ENCODE measurements at places on chromosomes 7 and 10.

GRCh38 chr7:97039374-97040065 is 14.9 kb upstream of the DLX5 start:
- no peak for DNase-seq

GRCh38 chr10:26422977-26423376 is 15.2 kb upstream of the APBB1IP start:
- DNase-seq, result no peak

- DNase-seq, result no peak
Measured at GRCh38 chr7:27346531-27347275, 104.1 kb downstream of the EVX1 start.

- DNase-seq, result no peak
Measured at GRCh38 chr7:24981171-24981951, 1.4 kb upstream of the OSBPL3 start.

DNA sequence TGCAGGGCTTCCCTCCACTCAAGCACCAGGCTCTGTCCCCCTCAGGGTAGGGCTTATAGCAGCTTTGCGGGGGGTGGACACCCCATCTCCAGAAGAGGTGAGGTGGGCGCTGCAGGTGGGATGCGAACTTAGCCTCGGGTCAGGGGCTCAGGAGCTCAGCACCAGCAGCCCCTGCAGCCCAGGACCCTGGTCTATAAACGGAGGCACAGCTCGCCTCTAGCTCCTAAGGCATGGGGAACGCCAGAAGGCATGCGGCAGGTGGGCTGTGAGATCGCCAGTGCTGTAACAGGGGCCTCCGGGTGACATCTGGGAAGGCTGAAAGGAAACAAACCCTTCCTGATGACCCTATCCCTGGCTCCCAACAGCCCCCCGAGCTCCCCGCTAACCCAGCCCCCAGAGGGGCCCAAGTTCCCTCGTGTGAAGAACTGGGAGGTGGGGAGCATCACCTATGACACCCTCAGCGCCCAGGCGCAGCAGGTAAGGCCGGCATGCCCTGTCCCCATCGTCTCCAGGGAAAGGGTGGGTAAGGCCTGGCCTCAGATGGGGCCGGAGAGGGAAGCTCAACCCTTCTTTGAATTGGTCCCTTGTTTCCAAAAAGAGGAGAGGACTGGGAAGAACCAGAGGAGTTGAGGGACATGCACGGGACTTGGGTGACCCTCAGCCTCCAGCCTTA is 4.2 kb downstream of the NOS3 start:
- no peak for DNase-seq

DNA sequence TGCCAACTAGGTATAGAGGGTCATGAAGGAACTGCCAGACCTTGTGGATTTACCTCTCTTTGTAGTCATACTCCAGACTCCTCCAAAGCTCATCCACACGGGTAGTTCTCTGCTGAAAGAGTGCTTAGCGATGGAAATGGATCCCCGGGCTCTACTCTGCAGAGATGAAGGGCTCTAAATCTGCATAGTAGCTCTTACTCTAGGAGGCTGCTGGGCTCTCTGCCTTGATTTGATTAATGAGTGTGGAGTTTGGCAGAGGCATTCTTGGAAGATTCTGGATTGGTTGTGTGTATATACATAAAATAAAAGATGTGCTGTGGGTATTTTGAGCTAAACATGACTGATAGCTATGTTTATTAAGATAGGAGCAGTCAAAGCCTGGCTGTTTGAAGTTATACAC is 21.3 kb upstream of the CPXM2 start:
- no peak for DNase-seq

DNA sequence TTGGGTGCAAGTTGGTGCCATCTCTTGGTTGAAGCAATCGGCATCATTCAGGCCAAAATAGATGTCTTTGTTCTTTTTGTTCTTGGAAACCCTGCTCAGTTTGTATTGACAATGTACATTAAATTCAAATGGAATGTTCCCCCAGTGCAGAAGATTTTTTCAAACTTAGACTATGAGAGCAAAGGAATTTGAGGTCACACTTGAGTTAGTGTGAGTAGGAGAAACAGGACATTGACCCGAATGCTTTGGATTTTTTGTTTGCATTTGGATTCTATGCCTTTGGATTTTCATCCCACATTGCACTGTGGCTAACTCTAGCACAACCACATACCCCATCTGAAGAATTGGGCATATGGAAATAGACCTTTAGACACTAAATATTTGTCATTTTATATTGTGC is 480.0 kb downstream of the GALNT17 start:
- no peak for DNase-seq

DNA sequence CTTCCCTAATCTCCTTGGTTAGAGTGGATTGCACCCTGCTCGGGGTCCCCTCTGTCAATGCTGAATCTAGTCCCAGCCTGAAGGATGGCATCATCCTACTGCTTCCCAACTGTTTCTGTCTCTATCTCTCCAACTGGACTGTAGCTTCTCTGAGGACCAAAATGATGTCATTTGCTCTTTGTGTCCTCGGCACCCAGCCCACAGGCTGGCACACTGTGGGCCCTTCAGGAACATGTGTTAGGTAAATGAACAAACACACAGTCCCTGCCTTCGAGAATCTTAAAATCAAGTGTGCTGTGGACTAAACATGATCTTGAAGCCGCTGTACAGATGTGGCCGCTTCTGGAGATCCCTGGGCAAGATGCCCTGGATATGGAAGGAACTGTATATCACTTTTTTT is 5.0 kb upstream of the CDH23 start:
- DNase-seq, result no peak

DNA sequence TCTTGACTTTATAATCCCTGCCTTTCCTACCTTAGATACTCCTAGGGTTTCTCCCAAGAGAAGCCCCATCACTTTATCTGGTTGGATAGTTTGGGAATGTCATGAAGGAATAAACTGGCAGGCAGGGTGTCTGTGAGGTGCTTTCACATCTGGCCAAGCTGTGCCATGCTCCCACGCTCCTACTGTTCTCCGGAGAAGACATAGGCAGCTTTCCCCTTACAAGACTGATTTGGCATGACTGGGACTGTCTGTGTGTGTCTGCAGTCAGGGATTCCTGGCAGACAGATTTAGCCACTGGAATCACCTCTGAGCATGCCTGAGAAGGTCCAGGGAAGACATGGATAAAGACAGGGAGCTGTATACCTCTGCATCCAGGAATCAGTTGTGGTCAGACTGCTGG is 45.3 kb downstream of the HK1 start:
- no peak for DNase-seq
